GM23338 (cell line): ENCODE measurements at places on chromosomes 3 and 15. TPM values are rescaled to one million over a fixed set of nuclear protein-coding genes. Genes with fewer than 3 reads are reported as not detected.

Gene ADAMTS9
- polyA plus RNA-seq, result 0.26 and 0.81 TPM in 2 replicates

DNA sequence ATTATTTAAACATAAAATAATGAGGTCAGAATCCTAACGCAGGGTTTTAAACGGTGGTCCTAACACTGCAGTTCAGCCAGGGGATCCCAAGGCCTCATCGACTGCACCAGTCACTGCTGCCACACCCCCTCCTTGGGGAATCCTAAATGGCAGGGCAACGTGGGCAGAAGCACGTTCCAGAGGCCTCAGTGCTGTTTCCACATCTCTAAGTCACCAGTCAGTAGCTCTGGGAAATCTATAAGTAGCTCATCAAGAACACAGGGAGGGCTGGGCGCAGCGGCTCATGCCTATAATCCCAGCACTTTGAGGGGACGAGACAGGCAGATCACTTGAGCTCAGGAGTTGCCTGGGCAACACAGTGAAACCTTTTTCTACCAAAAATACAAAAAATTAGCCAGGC lies 47.5 kb downstream of the PRTG start:
- peak; percentile 15 for DNase-seq
- peaks cover 28% of the 10 kb centered on the region for H3K4me1 ChIP-seq
- H3K27me3 ChIP-seq, result no peaks in the 10 kb centered on the region

Gene CTXN2
- polyA plus RNA-seq, result 0.10 TPM in 1 of 2 replicates, not detected in the other

GRCh38 chr3:184503647-184504046 lies 57.9 kb upstream of the EPHB3 start:
- H3K4me1 ChIP-seq, result 0 out of 2 replicates have a peak, but pooled peaks cover 4% of the 10 kb centered on the region
- no peaks in the 10 kb centered on the region for H3K27me3 ChIP-seq
- no peaks in the 10 kb centered on the region for H3K36me3 ChIP-seq

Gene AADACL2
- not detected in 2 replicates for polyA plus RNA-seq

- no peaks in the 10 kb centered on the region for H3K4me1 ChIP-seq
- H3K27me3 ChIP-seq, result no peaks in the 10 kb centered on the region
- no peak overlapping the region for H3K4me3 ChIP-seq
- DNase-seq, result peak; percentile 83
Measured at GRCh38 chr15:51917493-51917892, 54.1 kb downstream of the LEO1 start.

DNA sequence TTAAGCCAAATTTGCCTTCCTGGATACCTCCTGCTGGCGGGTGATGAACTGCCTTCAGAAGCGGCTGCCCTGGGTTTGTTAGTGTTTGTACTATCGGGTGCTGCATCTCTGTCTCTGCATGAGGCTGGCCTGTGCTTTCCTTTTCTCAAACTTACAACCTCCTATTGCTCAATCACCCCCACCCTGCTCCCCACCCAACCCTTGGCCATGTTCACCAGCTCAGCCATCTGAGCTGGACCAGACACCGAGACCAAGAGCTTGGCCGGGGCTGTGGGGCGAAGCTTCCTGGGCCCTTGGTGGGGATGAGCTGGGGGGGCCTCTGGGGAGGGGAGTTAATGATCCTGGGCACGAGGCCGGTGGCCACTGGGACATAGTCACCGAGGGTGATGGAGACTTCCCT lies 16.8 kb upstream of the FBLN2 start:
- H3K4me1 ChIP-seq, result peaks cover 8% of the 10 kb centered on the region
- DNase-seq, result no peak
- H3K4me3 ChIP-seq, result no peak overlapping the region

DNA sequence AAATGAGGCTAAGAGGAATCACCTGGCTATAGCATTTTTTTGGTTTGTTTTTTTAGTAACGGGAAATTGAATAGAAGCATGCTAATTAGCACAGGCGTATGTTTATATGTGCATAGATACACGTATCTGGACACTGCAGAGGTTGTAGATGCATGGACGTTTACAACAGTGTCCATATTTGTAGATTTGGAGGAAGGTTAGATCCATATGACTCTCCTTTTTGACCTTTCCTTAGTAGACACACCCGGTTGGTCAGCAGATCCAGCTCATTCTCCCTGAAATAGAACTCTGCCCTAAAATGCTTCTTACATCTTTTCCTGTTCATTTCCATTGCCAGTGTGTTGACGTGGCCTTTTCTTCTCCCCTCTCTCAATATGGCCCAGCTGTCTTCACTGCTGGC lies 60.1 kb downstream of the SLCO3A1 start:
- H3K4me1 ChIP-seq, result peaks cover 8% of the 10 kb centered on the region; the same call in 1 of the 2 replicates
- H3K4me3 ChIP-seq, result no peak overlapping the region
- no peaks in the 10 kb centered on the region for H3K27me3 ChIP-seq
- no peak overlapping the region for H3K27ac ChIP-seq
- DNase-seq, result no peak

Gene RAB27A
- polyA plus RNA-seq, result 2.8 and 3.2 TPM in 2 replicates

DNA sequence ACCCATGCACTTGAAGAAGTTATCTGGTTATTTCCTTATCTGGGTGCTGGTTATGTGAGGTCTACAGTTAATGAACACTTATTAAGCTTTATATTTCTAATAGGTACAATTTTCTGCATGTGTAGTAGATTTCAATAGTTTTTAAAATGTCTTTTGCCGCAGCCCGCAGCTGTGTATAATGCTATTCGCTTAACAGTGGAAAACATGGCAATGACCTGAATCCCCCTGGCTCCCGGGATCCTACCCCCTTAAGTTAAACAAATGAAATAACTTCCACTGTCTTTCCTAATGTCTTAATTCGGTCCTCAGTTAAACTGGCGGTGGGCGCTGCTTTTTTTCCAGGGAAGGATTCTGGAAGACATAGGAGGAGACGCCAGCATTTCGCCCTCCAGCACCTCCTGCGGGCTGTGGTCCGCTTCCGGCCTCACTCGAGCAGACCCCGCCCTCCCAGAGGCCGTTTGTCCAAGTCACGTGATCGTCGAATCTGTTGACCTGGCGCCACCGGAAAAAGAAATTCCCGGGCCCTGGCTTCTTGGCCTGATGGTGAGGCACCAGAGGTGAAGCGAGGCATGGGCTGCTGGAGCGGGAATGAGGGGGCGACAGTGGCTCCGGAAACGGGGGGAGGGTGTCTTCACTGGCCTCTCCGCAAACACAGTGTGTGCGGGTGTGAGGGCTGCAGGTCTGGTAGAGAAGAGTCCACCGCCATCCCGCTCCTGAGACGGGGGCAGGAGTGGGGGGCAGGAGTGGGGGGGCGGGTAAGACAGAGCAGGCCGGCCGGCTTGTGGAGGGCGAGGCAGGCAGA lies 45.6 kb upstream of the CSPG4 start:
- no peaks in the 10 kb centered on the region for H3K36me3 ChIP-seq
- H3K4me3 ChIP-seq, result peak overlapping the region; percentile 52
- no peaks in the 10 kb centered on the region for H3K27me3 ChIP-seq
- H3K4me1 ChIP-seq, result peaks cover 15% of the 10 kb centered on the region

Gene GPR156
- 0.50 and 0.73 TPM in 2 replicates for polyA plus RNA-seq

DNA sequence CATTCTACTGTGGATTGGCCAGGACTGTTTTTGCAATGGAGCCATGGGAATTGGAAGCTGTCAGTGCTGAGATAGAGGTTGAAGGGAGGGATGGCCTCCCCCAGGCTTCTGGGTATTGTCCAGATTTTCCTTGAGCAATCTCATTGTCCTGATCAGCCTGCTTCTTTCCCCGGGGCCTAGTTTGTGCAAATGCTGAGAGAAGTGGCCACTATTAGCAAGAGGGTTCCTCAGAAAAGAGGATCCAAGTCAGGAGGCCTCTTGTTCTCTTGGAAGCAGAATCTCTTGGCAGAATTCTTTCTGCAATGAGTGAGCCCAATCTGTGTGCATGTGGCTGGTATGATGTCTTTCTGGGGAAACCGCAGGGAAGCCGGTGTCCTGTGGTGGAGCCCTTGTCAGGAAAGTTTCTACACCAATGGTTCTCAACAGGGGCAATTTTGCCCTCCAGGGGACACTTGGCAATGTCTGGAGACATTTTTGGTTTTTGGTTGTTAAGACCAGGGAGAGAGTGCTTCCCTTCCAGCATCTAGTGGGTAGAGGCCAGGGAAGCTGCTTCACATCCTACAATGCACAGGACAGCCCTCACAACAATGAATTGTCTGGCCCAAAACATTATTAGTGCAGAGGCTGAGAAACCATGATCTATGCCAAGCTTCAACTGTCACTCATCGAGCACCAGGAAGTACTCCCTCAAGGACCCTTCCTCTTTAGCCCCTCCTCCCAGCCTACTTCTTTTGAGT lies 2.0 kb downstream of the LIPC start:
- H3K27me3 ChIP-seq, result no peaks in the 10 kb centered on the region
- H3K4me1 ChIP-seq, result no peaks in the 10 kb centered on the region
- DNase-seq, result no peak

Gene ACKR2
- polyA plus RNA-seq, result not detected in 2 replicates

GRCh38 chr3:143351895-143352608 lies 232.5 kb downstream of the CHST2 start:
- no peak overlapping the region for H3K27ac ChIP-seq
- H3K4me1 ChIP-seq, result no peaks in the 10 kb centered on the region
- H3K36me3 ChIP-seq, result no peaks in the 10 kb centered on the region
- no peaks in the 10 kb centered on the region for H3K27me3 ChIP-seq
- no peak overlapping the region for H3K4me3 ChIP-seq

DNA sequence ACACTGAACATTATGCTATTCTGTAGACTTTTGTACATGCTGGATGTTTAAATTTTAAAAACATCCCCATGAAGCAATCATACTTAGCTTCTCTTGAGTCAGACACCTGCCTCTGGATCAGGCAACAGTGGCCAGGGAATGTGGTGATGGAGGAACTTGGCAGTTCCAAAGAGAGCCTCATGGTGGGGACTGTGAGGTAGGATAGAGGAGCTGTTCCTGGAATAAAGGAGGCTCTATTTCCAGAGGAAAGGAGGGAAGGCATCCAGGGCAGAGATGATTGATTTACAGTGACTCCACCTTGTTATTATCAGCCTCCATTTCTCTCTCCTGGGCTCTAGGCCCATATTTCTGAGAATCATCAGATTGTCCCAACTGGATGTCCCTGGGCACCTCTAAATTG lies 35.0 kb upstream of the ABHD17C start:
- no peaks in the 10 kb centered on the region for H3K4me1 ChIP-seq
- H3K27ac ChIP-seq, result no peak overlapping the region
- no peaks in the 10 kb centered on the region for H3K27me3 ChIP-seq
- peak; percentile 79 for DNase-seq
- H3K4me3 ChIP-seq, result no peak overlapping the region
- H3K36me3 ChIP-seq, result no peaks in the 10 kb centered on the region

Gene MAGEL2
- 4.8 and 6.0 TPM in 2 replicates for polyA plus RNA-seq

- H3K27me3 ChIP-seq, result no peaks in the 10 kb centered on the region
- no peaks in the 10 kb centered on the region for H3K36me3 ChIP-seq
- peaks cover 23% of the 10 kb centered on the region for H3K4me1 ChIP-seq
Measured at GRCh38 chr15:38514601-38515000, 50.0 kb downstream of the RASGRP1 start.

Gene GPR176
- 60.0 and 62.9 TPM in 2 replicates for polyA plus RNA-seq

Gene PCYT1A
- 11.3 and 11.6 TPM in 2 replicates for polyA plus RNA-seq

DNA sequence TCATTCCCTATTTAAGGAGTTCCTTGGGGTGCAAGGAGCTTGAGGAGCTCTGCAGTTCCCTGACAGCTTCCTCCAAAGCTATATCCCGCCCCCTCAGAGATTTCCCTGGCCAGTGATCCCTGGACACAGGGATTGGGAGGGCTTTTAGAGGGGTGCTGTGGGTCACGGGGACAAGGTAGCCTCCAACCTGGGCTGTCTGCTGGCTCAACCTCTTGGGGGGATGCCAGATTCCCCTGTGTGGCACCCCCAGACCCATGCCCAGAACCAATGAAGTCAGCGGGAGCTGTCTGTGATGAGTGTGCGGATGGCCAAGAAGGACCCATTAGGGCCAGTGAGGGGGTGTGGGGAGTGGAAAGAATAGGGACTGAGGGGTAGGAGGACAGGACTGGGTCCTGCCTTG lies 21.0 kb upstream of the ATP2B2 start:
- no peak overlapping the region for H3K27ac ChIP-seq
- H3K4me3 ChIP-seq, result no peak overlapping the region
- H3K36me3 ChIP-seq, result no peaks in the 10 kb centered on the region
- H3K27me3 ChIP-seq, result no peaks in the 10 kb centered on the region
- no peak for DNase-seq
- H3K4me1 ChIP-seq, result no peaks in the 10 kb centered on the region

DNA sequence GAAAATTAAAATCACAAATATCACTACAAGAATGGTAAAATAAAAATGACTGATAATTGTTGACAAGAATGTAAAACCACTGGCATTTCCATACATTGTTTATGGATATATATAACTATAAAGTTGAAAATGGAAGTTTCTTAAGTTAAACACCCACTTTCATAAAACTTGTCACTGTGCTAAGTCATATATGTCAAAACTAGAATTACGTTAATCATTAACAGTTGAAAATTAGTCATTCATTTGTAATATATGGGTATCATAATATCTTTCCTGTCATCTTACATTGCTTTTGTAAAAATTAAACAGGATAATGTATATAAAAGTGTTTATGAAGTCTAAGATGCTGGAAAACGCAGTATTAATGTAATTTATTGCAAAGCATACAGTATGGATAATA lies 1398.6 kb upstream of the ALCAM start:
- H3K27ac ChIP-seq, result no peak overlapping the region
- no peaks in the 10 kb centered on the region for H3K27me3 ChIP-seq
- no peak for DNase-seq
- H3K36me3 ChIP-seq, result no peaks in the 10 kb centered on the region
- H3K4me1 ChIP-seq, result no peaks in the 10 kb centered on the region

DNA sequence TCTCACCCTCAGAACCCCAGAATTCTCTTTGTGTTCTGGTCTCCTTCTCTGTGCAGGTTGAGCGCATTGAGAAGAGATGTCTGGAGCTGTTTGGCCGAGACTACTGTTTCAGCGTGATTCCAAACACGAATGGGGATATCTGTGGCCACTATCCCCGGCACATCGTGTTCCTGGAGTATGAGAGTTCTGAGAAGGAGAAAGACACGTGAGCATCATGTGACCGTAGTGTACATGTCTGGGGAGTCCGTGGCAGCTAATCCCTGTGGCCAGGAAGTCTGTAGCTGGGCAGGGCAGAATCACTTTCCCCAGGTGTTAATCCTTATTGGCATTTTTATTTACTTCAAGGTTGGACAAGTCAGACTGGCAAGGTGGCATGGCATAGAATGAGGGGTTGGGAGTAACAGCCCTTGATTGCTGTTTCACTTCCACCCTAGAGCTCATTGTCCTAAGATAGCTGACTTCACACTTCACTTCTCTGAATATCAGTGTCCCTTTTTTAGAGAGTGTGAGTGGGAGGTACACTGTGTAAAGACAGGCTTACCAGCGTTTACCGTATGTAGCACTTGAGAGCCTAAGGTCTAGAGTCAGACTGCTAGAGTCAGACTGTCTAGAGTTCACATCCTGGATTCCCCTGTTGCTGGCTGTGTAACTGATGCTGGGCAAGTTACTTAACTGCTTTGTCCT lies 4.4 kb downstream of the MTMR14 start:
- 0 out of 2 replicates have a peak, but pooled peaks cover 5% of the 10 kb centered on the region for H3K4me1 ChIP-seq
- peaks cover 11% of the 10 kb centered on the region for H3K36me3 ChIP-seq
- no peak for DNase-seq
- no peak overlapping the region for H3K27ac ChIP-seq
- H3K4me3 ChIP-seq, result no peak overlapping the region
- H3K27me3 ChIP-seq, result no peaks in the 10 kb centered on the region

DNA sequence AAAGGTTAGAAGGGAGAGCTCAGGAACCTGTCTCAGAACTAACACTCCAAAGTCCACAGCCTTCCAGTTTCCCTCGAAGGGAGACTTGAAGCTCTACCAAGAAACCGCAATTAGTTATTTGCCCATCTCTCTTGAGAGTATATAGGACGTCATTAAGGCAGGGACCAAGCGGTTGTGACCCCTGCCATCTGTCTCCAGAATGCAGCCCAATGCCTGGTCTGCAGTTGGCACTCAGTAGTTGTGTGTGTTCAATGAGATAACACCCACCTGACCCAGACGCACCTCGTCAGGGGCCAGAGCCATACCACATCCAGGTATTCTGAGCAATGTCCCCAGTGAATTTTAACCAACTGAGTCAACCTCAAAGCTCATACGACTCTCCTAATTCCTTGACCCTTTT lies 251.0 kb downstream of the VPS13C start:
- H3K4me3 ChIP-seq, result no peak overlapping the region
- no peak for DNase-seq
- no peak overlapping the region for H3K27ac ChIP-seq
- H3K4me1 ChIP-seq, result no peaks in the 10 kb centered on the region
- no peaks in the 10 kb centered on the region for H3K27me3 ChIP-seq
